ENCODE measurements at places on chromosomes 7 and 10. TPM values are rescaled to one million over a fixed set of nuclear protein-coding genes. Genes with fewer than 3 reads are reported as not detected.

Gene SCIN
- 3.3 TPM for polyA plus RNA-seq

Gene BLNK
- polyA plus RNA-seq = 15.8 TPM

DNA sequence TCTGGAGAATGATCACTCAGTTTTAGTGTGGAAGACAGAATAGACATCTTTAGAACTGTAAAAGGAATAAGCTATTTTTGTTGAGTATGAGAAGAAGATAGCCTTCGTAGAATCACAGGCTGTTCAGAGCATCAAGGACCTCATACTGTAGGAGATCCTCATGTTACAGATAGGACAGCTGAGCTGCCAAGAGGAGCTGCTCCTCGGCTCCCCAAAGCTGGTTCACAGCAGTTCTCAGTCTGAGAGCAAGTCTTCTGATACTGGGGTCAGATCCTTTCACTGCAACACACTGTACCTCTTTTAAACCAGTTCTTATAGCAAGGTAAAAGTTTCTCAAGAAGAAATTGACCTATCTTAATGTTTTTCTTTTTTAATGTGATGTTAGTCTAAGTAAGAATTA lies 17.1 kb downstream of the CCNY start:
- no peak for DNase-seq

GRCh38 chr10:90959826-90960225 lies 38.9 kb upstream of the ANKRD1 start:
- no peak for DNase-seq

DNA sequence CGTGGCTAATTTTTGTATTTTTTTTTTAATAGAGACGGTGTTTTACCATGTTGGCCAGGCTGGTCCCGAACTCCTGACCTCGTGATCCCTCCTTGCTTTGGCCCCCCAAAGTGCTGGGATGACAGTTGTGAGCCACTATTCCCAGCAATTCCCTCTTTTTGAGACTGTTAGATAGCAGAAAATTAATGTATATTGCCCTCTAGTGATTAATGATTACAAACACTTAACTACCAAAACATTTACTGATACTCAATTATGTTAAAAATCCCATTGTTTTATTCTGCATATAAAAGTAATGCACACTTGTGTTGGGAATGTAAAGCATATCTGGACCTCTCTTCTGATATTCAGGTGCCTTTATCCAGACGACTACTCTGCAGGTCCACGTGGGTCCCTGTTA lies 41.2 kb upstream of the COBL start:
- DNase-seq = no peak

GRCh38 chr10:49408519-49409306 lies 12.8 kb upstream of the DRGX start:
- DNase-seq = no peak

GRCh38 chr7:2473496-2474180 lies 2.6 kb downstream of the GRIFIN start:
- DNase-seq = no peak

- DNase-seq = no peak
Measured at GRCh38 chr7:80153446-80153845, 18.8 kb downstream of the GNAI1 start.

GRCh38 chr10:129605986-129606518 lies 139.0 kb downstream of the MGMT start:
- no peak for DNase-seq

All from right lung (tissue), 10 donors.